ENCODE measurements at places on chromosomes 16 and 17.
A peak's percentile ranks its signal among the peaks of the same experiment; 100 is the strongest.

DNA sequence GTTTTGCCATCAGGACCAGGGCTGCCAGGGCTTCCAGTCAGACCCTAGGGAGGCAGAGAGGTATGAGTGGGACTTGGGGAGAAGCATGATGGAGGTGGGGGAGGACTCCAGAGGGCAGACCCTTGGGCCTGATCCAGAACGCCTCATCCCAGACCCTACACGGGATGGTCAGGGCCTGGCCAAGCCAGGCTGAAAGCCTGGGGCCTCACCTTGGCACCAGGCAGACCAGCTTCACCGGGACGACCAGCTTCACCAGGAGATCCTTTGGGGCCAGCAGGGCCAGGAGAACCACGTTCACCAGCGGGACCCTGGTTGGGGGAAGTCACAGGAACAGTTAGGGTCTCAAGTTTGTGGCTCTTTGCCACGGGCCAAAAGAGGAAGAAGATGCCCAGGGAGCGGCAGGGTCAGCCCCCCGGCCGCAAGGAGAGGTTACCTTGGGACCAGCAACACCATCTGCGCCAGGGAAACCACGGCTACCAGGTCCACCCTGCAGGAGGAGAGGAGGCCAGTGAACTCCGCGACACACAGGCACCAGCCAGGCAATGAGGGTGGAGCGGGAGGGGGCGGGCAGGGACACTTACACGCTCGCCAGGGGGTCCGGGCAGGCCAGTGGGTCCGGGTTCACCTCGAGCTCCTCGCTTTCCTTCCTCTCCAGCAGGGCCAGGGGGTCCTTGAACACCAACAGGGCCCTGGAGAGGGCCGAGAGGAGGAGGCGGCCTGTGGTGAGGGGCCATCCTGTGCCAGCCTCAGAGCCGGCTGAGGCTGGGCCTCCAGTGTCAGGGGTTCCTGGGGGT lies 7.1 kb downstream of the COL1A1 start:
- no peak for DNase-seq

DNA sequence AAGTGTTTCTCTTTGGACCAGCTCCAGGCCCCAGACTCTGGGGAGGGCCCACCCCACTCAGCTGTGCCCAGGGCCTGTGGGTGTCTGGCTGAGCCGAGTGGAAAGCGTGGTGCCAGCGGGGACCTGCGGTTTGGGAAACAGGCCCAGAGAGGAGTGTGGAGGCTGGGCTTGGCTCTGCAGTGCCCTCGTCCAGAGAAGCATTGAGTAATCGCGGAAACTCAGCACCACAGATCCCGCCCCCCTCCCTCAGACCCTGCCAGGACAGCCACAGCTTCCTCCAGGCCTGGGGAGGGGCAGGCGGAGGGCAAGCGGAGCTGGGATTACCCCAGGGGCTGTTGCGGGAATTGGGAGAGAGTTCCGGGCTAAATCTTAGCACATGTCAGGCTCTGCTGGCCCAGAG lies 14.6 kb upstream of the PITPNA start:
- no peak for DNase-seq

- peak; percentile 81 for DNase-seq
Measured at GRCh38 chr17:43846221-43846712, 709 bp upstream of the CD300LG start.

GRCh38 chr17:82737967-82738877 lies 2.8 kb downstream of the FN3K start:
- no peak for DNase-seq

DNA sequence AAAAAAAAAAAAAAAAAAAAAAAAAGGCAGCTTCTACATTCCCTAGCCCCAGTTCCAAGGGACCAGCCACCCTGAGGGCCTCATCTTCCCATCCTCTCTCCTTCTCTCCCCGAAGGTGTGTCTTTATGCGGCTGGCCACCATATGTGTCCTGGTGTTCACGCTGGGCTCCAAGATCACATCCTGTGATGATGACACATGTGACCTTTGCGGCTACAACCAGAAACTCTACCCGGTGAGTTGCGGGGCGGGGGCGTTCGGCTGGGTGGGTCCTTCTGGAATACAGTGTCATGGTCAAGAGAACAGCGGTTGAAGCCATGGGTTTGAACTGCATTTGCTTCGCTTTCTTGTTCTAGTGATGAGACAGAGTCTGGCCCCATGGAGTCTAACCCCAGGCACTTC lies 22.6 kb upstream of the COQ7 start:
- no peak for DNase-seq

DNA sequence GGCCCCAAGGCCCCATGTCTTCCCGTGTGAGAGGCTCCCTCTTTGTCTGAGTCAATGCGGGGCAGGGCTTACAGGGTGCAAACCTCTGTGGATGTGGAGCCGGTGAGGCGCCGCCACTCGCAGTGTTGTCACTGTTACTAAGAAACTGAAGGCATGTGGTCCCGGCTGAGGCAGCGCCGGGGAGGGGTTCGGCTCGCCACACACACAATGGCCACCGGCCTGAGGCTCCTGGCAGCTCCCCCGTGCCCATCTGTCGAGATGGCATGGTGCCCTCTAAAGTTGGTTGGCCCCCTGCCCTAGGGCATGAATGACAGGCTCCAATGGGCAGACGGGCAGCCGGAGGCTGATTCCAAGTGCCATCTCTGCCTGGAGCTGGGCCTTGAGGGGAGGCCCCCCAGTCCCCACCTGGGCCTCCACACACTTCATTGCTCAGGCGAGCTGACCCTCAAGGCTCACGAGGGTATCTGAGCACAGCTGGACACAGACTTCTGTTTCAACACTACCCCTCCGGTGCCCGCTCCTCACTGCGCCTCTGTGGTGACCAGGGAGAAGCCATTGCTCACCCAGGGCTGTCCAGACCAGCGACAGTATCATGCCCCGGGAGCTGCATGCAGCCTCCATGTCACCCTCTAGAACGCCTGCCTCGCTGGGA lies 137.2 kb downstream of the C16orf78 start:
- no peak for DNase-seq

DNA sequence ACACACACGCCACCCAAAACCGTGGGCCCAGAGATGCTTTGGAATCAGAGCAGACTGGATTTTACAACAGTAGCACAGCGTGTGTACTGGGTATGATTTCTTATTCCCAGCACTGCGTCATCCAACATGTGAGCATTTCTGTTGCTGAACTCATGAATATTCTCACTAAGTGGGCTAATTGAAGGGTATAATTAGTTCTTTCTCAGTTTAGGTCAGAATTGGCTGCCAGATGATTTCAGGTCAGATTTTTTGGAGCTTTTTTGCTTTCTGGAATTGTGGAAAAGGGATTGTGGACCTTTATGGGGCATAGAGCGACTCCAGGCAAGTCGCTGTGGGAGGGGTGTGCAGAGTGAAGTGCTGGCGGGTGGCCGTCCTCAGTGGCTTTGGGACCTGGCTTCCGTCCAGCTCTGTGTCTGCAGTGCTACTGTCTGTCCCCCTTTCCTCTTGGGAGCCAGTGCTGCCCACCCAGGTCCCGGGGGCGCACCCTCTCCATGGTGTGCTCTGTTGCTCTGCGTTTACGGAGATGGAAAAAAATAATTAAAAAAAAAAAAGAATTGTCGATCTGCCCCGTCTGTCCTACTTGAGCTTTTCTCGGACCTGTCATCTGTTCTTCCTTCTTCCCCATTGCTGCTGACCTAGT lies 25.0 kb downstream of the FOXK2 start:
- no peak for DNase-seq

DNA sequence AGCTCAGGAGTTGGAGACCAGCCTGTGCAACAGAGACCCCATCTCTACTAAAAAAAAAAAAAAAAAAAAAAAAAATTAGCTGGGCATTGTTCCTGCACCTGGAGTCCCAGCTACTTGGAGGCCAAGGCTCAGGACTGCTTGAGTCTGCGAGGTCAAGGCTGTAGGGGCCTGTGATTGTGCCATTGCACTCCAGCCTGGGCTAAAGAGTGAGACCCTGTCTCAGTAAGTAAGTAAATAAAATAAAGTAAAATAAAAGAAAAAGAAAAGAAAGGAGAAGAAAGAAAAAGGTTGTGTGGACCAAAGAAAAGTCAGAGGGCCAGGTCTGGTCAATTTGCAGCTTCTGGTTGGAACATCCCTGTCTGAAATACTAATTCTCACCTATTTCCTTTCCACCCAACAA lies 18.4 kb downstream of the MT1X start:
- no peak for DNase-seq

GRCh38 chr17:1365445-1366039 lies 34.5 kb downstream of the YWHAE start:
- peak; percentile 66 for DNase-seq

Measured in CD4-positive, alpha-beta T cell treated with Interleukin-17A for 4 hours (primary cell).